Esophagus muscularis mucosa (tissue), 4 donors: ENCODE measurements at places on chromosomes 2 and 18. TPM values are rescaled to one million over a fixed set of nuclear protein-coding genes. Genes with fewer than 3 reads are reported as not detected.

Gene CYS1
- 56.4 TPM for total RNA-seq

Gene MRPS9
- 17.9 TPM for total RNA-seq

Gene CNTNAP5
- total RNA-seq: not detected

Gene ZNF512
- 33.8 TPM for total RNA-seq

Gene EFHD1
- total RNA-seq: 13.8 TPM

Gene IL1A
- not detected for total RNA-seq

Gene LOXL3
- total RNA-seq: 8.2 TPM

Gene KCTD1
- 7.1 TPM for total RNA-seq

Gene UGT1A4
- total RNA-seq: not detected

Gene DNAH7
- 0.98 TPM for total RNA-seq

Gene PIEZO2
- 2.5 TPM for total RNA-seq

Gene SERPINB12
- total RNA-seq: not detected

Gene METTL8
- total RNA-seq: 28.2 TPM

Gene ESCO1
- total RNA-seq: 12.6 TPM

Gene GCG
- not detected for total RNA-seq

Gene ATP5MC3
- total RNA-seq: 127 TPM

Gene UGT1A10
- not detected for total RNA-seq

Gene TAF4B
- total RNA-seq: 7.9 TPM

Gene TSPYL6
- not detected for total RNA-seq

Gene IL36G
- total RNA-seq: not detected

Gene ALPP
- 0.06 TPM for total RNA-seq

Gene ZCCHC2
- 26.1 TPM for total RNA-seq

Gene ANKRD30BL
- not detected for total RNA-seq

Gene CCDC195
- total RNA-seq: not detected

Gene CFAP53
- 0.40 TPM for total RNA-seq

Gene CHRNG
- total RNA-seq: not detected

Gene HOXD12
- total RNA-seq: not detected

Gene PLA2R1
- 2.8 TPM for total RNA-seq

Gene UPP2
- total RNA-seq: not detected

Gene MFSD2B
- total RNA-seq: 0.33 TPM

Gene B4GALT6
- 10.6 TPM for total RNA-seq

Gene FEV
- total RNA-seq: not detected

Gene RPRM
- total RNA-seq: 8.6 TPM

Gene SPTBN1
- total RNA-seq: 465 TPM

Gene UCN
- total RNA-seq: 3.7 TPM
